CD4-positive, alpha-beta T cell treated with Interleukin-1 beta for 1 hour (primary cell): ENCODE measurements at places on chromosomes 1 and 21.

DNA sequence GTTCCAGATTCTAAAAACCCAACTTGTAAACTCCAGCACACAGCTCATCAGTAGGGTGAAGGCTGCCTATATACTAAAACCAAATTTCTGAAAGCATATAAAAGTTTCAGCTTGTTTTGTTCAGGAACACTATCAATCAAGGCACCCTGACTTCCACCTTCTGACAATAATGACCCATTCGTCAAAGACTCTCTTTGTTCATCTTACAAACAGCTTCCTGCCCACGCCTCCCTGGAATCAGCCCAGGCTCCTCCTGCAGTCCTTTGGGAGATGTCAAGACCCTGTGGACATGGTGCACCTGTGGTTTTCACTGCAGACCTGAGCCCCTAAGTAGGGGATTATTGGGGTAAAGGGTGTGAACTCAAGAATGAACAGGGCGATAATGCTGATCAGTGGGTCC lies 178.9 kb upstream of the CAMK1G start:
- no peak for DNase-seq

GRCh38 chr1:6033986-6034749 lies 11.5 kb upstream of the KCNAB2 start:
- peak; percentile 31 for DNase-seq

GRCh38 chr1:14083706-14084105 lies 383.7 kb downstream of the PRDM2 start:
- no peak for DNase-seq

- no peak for DNase-seq
Measured at GRCh38 chr1:96837057-96837780, 115.6 kb downstream of the PTBP2 start.

GRCh38 chr1:210558302-210558701 lies 229.6 kb downstream of the HHAT start:
- no peak for DNase-seq

DNA sequence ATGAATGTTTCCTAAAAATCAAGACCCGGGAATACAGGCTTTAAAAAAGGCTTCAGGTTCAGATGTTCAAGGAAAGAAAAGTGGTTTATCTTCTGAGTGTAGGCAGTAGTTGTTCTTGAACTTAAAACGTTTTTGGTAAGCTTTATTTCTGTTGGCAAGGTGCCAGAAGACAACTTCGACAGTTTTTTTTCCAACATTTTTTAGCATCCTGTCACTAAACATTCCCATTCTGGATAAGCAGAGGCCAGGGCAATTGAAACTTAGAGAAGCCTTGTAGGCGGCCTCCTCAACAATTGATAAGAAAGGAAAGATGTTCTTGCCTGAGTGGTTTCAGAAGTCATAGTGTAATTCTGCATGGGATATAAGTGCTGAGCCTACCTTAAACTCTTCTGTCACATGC lies 66.7 kb downstream of the PATJ start:
- no peak for DNase-seq

DNA sequence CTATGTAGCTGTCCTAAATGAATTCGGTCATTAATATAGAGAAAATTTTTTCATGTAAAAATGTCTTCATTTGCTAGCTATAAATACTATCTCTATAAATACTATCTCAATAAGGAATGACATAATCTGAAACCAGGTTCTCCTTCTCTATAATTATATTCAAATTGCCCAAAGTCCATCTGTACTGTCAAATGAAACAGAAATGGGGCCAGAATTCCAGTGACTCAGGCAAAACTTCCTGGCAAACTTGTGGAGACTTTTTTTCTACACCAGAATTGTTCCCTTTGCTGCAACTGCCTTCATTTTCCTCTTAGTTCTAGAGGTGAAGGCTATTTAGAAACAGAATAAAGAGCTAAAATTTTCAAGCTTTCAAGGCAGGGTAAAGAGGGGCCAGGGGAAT lies 152.5 kb downstream of the KCNH1 start:
- DNase-seq = no peak

DNA sequence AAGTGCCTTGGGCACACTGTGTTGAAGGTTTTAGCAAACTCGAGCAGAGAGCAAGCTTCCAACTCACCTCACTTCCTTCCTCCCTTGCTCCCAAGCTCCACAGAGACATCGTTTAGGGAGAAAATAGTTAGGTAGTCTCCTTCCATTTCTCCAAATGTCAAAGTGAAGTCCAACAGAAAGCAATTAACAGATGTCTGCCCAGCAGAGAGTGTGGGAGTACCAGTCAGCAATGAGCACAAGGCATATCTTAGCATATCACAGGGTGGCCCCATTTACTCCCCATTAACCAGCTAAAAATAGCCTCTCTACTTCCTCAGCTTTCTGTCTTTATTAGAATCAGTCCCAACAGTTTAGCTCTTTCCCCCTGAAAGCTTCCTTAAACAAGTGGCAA lies 334.2 kb upstream of the CAMK1G start:
- DNase-seq = no peak

- DNase-seq = no peak
Measured at GRCh38 chr1:2590233-2591141, 3.9 kb downstream of the PRXL2B start.

- DNase-seq = no peak
Measured at GRCh38 chr1:3981261-3981660, 81.2 kb upstream of the C1orf174 start.

DNA sequence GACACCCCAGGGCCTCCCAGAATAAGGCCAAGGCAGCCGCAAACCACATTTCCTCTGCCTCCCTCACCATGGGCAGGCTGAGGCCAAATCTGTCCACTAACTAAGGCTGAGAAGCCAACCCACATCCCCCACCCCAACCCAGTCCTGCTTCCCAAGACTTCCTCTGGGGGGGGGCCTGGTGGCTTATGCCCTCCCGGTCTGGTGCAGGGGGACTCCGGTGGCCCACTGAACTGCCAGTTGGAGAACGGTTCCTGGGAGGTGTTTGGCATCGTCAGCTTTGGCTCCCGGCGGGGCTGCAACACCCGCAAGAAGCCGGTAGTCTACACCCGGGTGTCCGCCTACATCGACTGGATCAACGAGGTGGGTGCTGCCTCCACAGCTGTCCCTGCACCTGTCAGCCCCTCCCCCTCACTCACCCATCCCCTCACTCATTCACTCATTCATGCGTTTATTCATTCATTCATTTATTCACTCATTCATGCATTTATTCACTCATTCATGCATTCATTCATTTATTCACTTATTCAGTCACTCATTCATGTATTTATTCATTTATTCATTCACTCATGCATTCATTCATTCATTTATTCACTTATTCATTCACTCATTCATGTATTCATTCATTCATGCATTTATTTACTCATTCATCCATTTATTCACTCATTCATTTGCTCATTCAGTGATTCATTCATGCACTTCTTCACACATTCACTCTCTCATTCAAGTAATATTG lies 7.3 kb downstream of the CTRC start:
- no peak for DNase-seq

DNA sequence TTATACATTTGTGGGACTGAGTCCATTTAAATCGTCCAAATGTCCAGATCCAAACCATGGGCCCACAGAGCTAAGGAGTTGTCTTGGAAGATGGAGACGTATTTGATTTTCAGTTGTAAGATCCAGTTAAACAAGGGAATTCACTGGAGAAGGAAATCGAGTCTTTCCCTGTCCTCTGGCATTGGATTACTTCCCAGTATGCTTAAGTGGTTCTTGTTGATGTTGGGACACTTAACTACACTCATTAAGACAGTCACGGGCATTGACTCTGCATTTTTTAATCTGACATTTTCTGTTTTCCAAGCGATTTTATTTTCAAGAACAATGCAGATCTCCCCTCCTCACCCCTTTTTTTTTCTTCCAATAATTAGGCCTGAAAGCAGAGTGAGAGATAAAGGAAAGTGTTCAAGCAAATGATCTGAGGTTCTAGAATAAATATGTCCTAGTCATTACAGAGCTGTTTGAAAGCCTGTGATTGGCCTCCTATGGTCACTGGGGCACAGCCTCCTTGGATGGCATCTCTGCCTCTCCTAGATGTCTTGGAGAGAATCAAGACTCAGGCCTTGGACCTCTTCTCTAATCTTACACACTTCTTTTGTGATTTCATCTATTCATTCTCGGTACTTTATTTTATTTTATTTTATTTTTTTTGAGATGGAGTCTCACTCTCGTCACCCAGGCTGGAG lies 48.9 kb downstream of the CD247 start:
- DNase-seq = no peak

- no peak for DNase-seq
Measured at GRCh38 chr1:42034426-42034825, 115.7 kb upstream of the HIVEP3 start.

DNA sequence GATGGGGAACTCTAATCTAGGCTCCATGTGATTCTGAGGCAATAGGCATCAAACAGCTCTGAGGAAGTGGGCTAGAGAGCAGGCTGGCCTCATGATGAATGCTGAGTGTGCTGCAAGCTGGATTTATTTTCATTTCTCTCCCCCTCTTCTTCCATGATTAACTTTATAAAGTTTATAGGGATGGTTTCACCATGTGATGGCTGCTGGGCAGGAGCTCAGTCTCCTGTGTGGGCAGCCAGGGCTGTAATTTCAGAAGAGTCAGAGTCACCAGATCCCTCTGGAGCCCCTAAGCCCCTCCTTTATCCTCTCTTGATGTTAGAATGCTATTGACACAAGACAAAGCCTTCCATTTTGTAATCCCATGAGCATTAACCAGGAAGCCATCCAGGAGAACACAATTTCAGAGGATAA lies 143.6 kb downstream of the CNIH3 start:
- DNase-seq = no peak

DNA sequence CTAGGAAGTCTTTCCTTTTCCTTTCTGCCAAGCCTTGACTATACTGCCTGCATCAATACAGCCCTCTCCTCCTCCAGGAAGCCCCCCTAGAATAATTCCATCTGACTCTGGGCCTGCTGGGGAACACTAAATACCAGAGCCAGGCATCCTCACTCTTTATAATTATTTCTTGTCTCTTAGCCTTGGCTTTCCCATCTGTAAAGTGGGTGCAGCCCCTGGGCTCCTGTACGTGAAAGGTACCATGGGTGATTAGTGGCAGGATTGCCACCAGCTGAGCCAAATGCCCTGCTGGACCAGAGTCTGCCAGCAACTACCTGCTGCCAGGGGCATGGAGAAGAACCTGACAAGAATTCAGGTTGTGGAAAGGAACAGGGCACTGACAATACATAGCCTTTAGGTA lies 58.7 kb downstream of the LGR6 start:
- DNase-seq = no peak

DNA sequence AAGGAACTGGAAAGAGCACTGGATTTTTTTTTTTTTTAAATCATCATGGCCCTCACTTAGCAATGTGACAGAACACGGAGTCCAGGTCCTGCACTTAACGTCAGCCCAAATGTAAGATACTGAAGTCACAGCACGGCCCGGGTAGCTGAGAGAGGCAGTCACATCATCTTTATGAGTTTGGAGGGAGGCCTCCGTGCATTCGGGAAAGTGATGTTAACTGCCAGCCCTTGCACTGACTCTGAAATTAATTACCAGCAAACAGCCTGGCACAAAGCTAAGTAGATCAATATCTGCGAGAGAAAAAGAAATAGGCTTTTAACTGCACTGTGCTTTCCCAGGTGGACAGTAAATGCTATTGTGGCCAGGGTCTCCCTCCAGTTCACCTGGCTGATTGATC lies 109.5 kb upstream of the ADAR start:
- DNase-seq = no peak

DNA sequence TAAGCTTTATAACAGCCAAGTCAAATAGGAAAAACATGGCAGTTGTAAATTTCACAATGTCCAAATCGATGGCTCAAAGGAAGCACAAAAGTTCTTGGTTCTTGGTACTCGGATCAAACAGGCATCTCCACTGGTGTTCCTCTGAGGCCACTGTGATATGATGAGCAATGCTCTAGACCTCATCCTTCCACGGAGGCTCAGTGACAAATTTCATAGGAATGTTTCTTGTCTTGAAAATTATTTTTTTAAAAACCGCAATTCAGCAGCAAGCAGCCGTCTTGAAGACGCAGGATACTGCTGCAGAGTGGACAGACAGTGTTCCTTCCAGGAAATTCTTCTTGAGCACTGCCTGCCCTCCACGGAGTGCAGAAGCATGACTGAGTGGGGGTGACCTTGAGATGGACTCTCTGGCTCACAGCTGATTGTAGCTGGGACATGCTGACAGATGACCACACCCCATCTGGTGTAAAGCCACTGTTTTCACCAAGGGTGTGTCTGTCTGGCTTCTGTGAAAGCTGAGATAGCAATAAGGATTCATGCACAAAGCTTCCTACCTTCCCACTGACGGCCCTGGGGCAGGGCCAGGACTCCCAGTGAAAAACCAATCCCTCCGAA lies 61.9 kb downstream of the TIAM1 start:
- no peak for DNase-seq

DNA sequence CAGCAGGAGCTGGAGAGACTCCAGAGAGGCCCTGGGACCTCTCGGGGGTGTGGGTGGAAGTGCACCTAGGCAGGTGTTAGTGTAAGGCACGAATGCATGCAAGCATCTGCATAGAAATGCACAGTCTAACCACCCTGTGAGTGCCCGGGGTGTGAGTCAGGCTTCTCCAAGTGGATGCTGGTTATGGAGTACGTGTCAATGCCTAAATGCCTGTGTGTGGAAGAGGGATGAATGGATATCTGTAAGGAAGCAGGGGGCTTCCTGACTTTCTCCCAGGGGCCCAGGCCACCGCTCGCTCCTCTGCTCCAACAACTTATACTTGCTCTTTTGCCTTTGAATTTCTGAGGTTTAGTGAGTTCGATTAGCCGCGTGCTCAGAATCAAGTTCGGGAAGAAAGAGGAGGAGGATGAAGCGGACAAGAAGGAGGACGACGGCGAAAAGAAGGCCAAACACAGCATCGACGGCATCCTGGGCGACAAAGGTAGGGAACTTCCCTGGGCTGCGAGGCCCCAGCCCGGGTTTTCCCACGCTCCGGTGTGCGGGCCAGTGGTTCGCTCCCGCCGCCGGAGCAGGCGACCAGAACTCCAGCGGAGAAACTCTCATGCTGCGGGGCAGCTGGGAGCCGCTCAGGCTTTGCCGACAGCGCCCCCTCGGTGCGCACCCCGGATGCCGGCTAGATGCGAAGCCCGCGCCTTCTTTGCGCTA lies 5.4 kb downstream of the PAX7 start:
- no peak for DNase-seq

GRCh38 chr1:209190591-209191261 lies 392.8 kb upstream of the CAMK1G start:
- no peak for DNase-seq

DNA sequence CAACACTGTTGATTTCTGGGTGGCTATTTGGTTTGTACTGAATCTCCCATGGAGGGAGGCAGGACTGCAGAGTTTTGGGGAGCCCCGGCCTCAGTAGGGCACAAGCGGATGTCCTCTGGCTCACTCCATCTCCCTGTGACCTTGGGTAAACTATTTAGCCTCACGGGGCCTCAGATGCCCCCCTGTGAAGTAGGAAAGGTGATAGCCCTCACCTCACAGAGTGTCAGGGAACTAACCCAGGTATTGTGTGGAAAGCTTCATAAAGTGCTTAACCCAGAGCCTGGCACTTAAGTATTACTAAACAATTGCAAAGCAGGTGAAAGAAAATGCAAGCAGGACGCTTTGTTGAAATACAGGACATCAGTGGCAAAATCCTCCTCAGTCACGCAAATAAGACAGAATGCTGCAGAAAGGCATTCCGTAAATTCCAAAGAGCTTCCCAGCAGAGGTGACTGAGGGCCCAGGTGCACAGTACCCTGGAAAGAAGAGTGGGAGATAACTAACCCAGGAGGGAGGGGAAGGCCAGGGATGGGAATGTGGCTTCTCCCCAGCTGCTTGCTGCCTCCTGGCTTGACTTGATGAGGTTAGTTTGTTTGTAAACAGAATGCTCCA lies 436.3 kb downstream of the PRDM2 start:
- no peak for DNase-seq

- DNase-seq = no peak
Measured at GRCh38 chr1:55702064-55702463, 486.9 kb upstream of the USP24 start.

- no peak for DNase-seq
Measured at GRCh38 chr1:204819495-204819894, 51.2 kb upstream of the NFASC start.
